ENCODE measurements at places on chromosomes 12 and 14.

- DNase-seq = no peak
Measured at GRCh38 chr14:99647411-99647810, 2.5 kb downstream of the HHIPL1 start.

- DNase-seq = no peak
Measured at GRCh38 chr12:58346032-58346632, 404.8 kb downstream of the ATP23 start.

DNA sequence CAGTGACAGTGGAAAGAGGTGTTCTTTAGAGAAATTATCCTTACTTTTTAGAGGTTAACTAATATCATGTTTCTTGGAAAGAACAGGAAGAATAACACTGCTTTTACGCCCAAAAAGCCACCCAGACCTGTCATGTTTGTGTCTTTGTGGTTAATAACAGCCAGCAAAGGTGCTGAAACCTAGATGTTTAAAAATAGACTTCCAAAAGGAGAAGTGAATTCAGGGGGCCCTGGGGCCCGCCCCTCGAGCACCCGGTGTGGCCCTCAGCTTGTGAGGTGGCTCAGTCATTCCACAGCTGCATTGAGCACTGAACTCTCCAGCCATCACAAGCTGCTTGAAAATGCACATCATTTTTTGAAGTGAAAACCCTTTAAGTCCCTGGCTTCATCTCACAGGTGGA lies 20.8 kb upstream of the AMN start:
- no peak for DNase-seq

GRCh38 chr12:19641235-19642080 lies 202.2 kb downstream of the AEBP2 start:
- DNase-seq = no peak

- no peak for DNase-seq
Measured at GRCh38 chr12:32431025-32431424, 31.7 kb downstream of the FGD4 start.

GRCh38 chr12:112543751-112544150 lies 125.0 kb downstream of the PTPN11 start:
- no peak for DNase-seq

GRCh38 chr14:105092171-105093037 lies 27.2 kb upstream of the GPR132 start:
- no peak for DNase-seq

GRCh38 chr14:61475316-61475715 lies 153.9 kb downstream of the PRKCH start:
- DNase-seq = no peak

- no peak for DNase-seq
Measured at GRCh38 chr14:53836551-53836950, 120.1 kb downstream of the BMP4 start.

GRCh38 chr12:93696462-93696861 lies 19.3 kb downstream of the CRADD start:
- no peak for DNase-seq

- no peak for DNase-seq
Measured at GRCh38 chr12:27619308-27619707, 76.9 kb upstream of the REP15 start.

GRCh38 chr14:91381801-91382670 lies 35.6 kb downstream of the CCDC88C start:
- no peak for DNase-seq

DNA sequence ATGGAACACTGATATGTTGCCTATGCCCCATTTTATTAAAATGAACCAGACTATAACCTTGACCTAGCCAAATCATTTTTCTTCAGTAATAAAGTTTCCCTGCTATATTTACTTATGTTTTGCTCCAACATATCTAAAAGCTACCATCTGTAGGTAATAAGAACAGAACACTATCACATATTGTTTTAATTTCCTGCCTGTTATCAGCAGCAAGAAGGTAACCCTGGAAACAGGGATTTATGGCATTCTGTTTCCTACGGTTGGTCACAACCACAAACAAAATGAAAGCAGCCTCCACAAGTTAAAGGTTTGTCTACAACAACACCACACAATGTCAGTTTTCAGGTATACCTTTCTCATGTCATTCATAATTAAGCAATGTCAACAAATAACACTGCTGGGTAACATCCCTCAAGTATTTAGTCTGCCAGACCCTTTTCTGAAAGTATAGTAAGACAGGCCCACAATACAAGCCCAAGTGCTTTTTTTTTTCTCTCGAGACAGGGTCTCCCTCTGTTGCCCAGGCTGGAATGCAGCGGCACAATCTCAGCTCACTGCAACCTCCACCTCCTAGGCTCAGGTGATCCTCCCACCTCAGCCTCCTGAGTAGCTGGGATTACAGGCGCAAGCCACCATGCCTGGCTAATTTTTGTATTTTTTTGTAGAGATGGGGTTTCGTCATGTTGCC lies 25.5 kb downstream of the GCH1 start:
- DNase-seq = no peak

DNA sequence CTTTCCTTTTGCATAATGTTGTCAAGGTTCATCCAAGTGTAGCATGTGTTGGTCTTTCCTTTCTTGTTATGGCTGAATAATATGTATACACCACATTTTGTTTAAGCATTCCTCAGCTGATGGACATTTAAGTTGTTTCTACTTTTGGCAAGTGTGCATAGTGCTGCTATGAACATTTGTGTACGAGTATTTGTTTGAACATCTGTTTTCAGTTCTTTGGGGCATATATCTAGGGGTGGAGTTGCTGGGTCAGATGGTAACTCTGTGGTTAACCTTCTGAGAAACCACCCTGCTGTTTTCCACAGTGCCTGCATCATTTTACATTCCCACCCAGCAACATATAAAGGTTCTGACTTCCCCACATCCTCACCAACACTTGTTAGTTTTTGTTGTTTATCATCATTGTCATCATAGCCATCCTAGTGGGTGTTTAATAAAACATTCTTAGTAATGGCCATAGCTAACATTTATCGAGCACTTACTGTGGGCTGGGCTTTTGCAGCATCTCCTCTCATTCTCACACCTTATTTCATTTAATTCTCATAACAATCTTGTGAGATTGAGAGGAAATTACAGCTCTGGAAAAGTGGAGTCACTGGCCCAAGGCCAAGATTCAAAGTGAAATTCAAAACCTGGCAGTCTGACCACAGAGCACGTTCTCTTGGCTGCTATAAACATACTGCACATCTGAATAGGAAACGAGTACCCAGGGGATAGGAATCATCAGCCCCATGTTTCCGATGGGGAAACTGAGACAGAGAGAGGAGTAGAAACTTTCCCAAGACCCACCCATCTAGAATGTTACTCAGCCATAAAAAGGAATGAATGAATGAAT lies 193.6 kb downstream of the KSR2 start:
- DNase-seq = no peak

- no peak for DNase-seq
Measured at GRCh38 chr12:113247123-113248050, 26.1 kb downstream of the TPCN1 start.

GRCh38 chr12:129200576-129200975 lies 347.3 kb downstream of the GLT1D1 start:
- DNase-seq = no peak

DNA sequence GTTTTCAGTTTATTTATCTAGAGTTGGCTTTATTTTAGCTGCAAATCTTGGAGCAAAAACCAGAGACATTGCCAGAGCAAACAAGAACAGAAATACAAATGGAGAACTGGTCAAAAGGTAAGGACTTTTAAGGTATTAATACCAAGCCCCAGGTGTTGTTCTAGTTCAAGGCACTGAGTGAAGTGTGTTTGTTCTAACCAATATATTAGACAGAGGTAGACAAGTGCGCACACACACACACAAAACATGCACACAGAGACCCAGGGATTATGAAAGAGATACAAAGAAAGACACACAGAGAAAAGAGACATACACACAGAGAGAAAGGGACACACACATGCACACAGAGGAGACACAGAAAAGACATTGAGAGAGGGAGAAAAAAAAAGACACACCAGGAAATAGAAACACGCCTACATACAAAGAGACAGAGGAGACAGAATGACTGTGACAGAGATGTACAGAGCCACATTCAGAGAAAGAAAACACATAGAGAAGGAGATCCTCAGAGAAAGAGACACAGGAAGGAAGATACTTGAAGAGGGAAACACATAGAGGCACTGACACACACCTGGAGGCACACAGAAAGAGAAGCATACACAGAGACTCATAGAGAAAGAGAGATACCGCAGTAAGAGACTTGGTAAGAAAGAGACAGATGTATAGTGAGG lies 50.2 kb downstream of the MIPOL1 start:
- no peak for DNase-seq

DNA sequence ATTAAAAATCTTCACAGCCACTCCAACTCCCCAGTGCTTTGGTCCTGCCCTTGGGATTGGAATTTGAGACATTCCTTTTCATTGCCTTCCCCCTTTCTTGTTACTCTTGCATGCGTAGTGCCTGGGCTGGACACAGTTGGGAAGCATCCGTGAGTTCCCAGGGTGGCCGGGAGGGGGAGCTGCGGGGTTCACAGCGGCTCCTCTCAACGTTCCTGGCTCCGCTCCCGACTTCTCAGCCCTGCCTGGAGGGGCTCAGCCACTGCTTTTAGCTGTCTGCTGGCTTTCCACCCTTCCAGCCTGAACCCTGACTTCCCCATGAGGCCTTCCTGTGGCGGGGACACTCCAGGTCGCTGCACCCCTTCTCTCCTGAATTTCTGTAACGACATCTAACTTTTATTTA lies 3.2 kb downstream of the TEX52 start:
- peak; percentile 46 for DNase-seq

DNA sequence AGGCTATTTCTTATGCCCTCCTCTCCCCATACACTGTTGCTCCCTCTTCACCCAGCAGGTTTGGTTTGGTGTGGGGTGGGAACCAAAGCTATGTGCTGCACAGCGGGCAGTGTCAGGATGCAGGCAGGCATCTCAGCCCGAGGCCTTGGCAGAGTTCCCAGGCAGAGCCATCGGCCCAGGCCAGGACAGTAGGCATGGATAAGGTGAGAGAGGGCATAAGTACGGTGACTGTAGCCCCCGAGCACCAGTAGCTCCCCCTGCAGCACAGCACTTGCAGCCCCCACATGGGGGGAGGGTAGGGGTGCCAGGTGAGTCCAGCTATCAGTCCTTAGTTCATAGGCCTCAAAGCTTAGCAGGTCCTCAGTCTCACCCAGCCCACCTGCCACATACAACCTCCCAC lies 7.2 kb downstream of the KLHL33 start:
- no peak for DNase-seq

- no peak for DNase-seq
Measured at GRCh38 chr12:55827806-55828205, 1.6 kb downstream of the DNAJC14 start.

- no peak for DNase-seq
Measured at GRCh38 chr12:7638064-7638759, 27.5 kb downstream of the APOBEC1 start.

GRCh38 chr12:42557586-42558172 lies 31.9 kb downstream of the PRICKLE1 start:
- DNase-seq = no peak

DNA sequence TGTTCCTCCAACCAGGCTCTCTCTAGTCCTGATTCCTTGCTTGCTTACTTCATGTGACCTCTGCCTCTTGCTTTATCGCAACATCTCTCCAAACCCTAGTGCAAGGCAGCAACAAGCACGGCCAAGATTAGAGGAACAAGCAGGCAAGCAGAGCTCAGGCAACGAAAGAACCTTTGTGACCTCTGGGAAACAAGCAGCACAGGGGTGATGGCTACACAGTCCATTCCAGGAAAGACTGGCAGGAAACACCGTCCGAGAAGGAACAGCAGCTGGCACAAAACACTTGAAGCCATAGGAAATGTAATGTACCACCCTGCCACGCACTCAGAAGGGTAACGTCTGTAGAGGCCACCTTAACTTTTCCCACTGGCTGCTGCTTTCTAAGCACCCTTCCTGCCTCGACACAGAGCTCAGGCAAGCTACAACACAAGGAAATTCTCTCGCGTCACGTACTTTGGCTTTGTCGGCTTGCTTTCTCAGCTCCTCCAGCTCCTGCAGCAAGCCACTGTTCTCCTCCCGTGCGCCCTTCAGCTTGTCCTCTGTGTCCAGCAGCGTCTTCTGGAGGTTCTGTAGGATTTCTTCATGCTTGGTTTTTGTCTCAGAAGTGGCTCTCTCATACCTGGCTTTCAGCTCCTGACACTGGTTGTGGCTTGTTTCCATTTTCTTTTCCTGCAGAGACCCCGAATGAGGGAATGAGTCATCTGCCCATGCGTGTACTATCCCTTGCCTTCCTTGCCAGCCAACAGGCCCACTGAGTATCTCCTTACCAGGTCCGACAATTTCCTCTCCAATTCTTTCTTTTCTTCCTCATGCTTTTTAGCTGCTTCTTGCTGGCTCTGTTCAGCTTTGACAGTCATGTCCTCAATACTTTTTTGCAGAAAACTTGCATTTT lies 61.4 kb upstream of the VPS33A start:
- DNase-seq = no peak

DNA sequence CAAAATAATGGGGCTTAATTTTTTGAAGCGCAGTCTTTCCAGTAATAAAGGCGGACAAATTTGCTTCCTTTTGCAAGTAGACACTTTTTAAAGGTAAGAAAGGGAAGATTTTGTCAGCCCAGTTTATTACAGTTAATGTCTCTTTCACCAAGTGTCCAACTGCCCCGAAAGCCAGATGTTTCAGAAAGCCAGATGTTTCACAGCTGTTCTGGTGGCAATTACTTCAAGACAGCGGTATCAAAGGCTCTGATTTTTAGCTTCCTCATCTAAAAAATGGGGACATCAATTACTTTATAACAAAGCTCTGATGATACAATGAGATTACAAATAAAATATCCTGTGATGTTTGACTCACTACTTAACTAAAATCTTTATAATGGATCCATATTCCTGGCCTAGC lies 1.0 kb downstream of the WBP11 start:
- no peak for DNase-seq

- no peak for DNase-seq
Measured at GRCh38 chr14:69582212-69582611, 7.5 kb upstream of the CCDC177 start.

- DNase-seq = no peak
Measured at GRCh38 chr12:118189741-118190191, 53.8 kb downstream of the PEBP1 start.

- no peak for DNase-seq
Measured at GRCh38 chr12:90858252-90858651, 96.7 kb downstream of the CCER1 start.

- DNase-seq = peak; percentile 41
Measured at GRCh38 chr14:35332517-35333263, 40.5 kb downstream of the PSMA6 start.

- DNase-seq = no peak
Measured at GRCh38 chr12:112671564-112671963, 120.0 kb upstream of the RPH3A start.

DNA sequence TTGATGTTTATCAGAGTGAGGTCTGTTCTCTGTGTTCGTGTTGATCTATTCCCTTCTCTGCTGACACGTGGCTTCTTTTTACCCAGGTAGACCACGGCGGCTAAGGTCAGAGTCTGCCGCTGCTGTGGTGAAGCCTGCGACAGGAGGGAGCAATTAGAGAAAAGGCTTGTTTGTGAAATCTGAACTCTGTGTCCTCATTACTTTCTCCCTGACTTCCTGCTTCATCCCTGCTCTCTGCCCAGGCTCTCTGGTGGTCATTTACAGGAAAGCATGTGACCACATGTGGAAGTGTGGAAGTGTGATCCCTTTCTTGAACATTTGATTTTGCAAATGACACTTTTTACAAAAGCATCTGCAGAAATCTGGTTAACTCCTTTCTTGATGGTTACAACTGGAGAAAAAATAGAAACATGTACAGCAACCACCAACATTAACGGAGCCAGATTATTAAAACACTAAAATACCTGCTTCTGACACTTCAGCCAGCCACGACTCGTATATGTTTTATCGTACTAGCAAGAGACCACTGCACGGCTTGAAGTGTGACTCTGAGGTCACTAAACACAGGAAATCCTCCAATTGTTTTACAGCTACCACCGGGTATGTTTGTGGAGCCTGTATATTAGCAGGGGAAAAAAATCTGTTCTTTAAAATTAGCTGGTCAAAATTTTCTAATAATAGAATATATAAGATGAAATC lies 388.6 kb upstream of the TMPO start:
- DNase-seq = no peak
